ENCODE measurements at places on chromosomes 5 and 9.
A peak's percentile ranks its signal among the peaks of the same experiment; 100 is the strongest.

DNA sequence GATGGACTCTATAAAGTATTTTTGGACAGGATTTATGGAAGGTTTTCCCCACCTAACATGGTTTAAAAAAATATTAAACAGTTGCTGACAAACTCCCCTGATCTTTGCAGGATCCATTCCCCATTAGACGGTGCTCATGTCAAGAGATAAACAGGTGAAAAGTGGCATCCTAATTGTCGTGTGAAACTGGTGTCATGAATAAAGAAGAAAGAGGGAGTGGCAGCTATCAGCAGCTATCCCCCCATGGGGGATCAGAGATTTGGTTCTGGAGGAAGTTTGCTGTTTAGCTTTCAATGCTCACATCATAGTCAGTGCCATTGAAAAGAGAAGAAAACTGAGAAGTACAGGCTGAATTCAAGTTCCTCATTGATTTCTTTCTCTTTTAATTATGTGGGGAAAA lies 329.3 kb upstream of the BRINP1 start:
- no peak for DNase-seq

DNA sequence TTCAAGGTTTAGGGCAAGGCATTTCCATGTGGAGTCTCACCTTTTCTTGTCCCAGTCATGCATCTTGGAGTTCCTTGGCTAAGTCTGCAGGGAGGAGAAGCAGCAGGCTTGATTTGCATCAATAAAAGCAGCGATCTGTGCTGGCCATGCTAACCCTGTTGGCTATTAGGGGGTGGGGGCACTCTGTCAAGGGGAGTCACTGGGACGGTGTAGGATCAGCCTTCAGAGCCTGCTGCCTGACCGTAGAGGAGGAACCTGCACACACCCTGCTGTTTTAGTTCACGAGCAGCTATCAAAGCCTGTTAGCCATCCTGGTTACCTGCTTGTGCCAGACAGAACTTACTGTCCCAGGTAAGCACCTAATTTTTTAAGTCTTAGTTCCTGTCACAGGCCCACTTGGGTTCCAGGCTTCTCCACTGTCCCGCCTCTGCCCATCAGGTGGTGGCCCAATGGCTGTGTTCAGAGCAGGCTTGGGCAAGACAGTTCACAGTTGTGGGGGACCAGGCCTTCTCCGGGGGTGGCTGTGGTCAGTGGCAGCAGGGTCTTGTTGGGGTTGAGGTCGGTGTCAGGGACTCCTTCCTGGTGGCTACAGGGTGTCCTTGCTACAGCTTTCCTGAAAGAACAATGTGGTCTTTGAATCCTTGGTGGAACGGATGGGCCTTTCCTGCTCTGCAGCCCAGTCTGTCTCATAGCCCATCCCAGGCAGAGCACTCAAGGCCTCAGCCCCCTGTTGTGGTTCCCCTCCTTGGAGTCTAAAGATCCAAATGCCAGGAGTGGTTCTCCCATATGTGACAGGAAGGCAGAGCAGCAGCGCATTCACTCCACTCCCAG lies 43.7 kb downstream of the SECISBP2 start:
- DNase-seq, result no peak

- DNase-seq, result no peak
These were observed 5.1 kb upstream of the TESK1 start for GRCh38 chr9:35599763-35600604.

- DNase-seq, result no peak
These were observed at the start of gene ZFP2 for GRCh38 chr5:178895615-178896571. Gene ZFP2, plus strand, starts transcription at chr5:178895913. Its CDS starts 35,401 bp downstream, at chr5:178931314.

GRCh38 chr9:131308452-131308851 lies 18.9 kb downstream of the PLPP7 start:
- no peak for DNase-seq

GRCh38 chr5:166938071-166938470 lies 1353.4 kb upstream of the WWC1 start:
- DNase-seq, result no peak

DNA sequence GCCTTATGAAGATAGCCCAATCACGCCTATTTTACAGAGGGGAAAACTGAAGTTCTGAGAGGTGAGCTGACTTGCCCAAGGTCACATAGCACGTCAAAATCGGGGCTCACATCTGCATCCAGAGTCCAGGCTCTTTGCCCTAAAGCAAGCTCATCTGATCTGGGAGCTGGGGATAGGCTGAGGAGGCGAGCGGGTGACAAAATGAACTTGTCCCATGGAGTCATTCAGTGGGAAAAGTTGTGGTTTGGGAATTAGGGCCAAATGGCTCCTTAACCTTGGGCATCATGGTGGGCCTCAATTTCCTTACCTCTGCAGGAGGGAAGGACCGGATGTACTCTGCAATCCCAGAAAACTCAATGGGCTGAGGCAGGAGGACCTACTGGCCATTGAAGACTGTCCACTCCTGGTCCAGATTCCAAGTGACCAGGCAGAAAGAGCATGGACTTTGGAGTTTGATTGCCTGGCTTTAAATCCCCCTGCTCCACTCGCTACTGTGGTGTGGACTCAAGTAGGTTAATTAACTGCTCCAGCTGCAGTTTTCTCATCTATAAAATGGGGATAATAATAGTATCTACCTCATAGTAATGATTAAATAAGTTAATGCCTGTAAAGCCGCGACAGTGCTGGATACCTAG lies 160.4 kb downstream of the RGS3 start:
- no peak for DNase-seq

GRCh38 chr9:124975131-124975530 lies 34.2 kb upstream of the GOLGA1 start:
- DNase-seq, result no peak

DNA sequence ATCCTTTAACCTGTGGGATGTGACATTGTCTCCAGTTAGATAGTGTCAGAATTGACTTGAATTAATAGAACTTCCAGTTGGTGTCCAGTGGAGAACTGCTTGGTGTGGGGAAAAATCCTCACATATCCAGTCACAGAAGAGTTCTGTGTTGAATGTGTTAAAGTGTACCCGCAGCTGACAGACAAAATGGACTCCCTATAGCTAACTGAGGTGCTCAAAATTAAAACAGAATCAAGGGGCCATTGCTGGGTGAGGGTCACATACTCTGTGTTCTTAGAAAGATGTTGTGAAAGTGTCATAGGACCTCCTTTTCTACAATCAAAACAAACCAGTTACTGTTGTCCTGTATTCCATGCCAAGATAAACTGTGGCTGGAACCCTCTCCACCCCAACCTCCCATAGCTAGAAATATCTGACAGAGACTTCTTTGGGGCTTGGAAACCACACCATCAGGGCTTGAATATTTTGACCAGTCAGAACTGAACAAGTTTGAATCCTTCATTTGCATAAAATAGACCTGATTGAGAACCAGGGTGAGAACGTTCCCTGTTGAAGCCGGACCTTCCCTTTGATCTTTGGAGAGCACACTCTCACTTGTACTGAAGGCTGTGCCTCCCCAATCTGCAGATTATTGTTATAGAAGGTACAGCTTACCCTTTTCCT lies 164.0 kb upstream of the ZNF608 start:
- DNase-seq, result no peak

DNA sequence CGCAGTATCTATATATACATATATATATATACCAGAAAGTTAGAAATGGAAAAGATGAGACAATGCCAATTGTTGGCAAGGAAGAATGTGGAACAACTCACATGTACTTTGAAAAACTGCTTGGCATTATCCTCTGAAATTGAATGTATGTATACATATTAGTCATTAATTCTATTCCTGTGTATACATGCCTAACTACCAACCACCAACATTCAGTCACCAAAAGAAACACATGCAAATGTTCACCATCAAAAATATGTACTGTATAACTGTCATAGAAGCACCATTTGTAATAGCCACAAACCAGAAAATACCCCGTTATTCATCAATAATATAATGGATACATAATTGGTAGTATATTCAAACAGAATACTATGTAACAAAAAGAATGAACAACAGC lies 330.2 kb upstream of the GRAMD2B start:
- no peak for DNase-seq

- no peak for DNase-seq
These were observed 175.3 kb downstream of the GDNF start for GRCh38 chr5:37664551-37664950.

DNA sequence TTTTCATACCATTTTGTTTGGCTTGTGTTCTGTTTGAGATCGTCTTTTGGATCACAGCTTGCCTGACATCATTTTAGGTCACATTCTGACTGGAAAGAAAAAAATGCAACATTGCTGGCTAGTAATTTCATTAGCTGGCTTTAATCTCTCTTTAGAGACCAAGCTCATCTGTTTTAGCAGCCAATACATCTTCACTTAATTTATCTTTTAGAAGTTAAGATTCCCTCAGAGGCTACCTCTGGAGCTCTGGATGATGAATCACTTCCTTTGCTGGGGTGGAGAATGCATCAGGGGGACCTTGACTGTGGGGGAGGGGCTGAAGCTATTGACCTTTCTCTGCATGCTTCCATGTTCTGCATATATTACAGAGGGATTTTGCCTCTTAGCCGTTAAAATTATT lies 181.5 kb upstream of the OTULINL start:
- peak; percentile 60 for DNase-seq

DNA sequence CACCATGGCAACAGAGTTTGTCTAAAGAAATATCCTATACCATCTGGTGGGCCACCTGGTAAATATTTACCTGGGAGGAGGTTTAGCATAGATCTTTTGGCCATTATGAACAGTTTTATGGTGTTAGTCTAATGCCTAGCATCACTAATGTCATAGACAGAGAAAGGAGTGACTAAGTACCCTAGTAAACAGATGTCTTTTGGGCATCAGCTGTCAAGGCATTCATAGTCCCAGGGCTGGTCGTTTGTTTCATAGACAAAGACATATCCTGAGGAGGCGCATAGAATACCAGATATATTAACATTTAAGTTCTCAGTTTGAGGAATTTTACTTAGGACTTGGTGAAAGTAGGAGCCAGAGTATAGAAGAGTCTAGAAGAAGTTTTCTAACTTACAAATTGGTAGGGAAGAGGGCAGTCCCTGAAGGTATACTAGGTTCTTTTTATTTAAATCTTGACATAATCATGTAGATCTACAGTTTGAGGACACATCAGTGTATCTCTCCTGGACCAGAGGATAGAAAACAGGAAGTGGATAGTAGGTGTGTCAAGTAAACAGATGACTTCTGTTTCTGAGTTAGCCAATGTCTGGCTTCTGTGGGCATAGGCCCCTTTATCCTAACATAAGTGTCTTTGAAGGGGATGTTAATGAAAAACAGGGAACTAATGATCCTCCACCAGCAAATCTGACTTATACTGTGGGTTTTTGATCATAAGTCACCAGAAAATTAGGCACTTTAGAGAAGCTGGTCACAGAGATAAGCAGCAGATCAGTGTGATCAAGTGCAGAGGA lies 105.0 kb upstream of the PRSS3 start:
- no peak for DNase-seq

- no peak for DNase-seq
These were observed 250.9 kb downstream of the ADGRV1 start for GRCh38 chr5:90809311-90810056.

GRCh38 chr9:110939047-110939446 lies 99.2 kb downstream of the LPAR1 start:
- DNase-seq, result no peak

GRCh38 chr5:150121448-150122157 lies 34.0 kb downstream of the PDGFRB start:
- DNase-seq, result no peak

DNA sequence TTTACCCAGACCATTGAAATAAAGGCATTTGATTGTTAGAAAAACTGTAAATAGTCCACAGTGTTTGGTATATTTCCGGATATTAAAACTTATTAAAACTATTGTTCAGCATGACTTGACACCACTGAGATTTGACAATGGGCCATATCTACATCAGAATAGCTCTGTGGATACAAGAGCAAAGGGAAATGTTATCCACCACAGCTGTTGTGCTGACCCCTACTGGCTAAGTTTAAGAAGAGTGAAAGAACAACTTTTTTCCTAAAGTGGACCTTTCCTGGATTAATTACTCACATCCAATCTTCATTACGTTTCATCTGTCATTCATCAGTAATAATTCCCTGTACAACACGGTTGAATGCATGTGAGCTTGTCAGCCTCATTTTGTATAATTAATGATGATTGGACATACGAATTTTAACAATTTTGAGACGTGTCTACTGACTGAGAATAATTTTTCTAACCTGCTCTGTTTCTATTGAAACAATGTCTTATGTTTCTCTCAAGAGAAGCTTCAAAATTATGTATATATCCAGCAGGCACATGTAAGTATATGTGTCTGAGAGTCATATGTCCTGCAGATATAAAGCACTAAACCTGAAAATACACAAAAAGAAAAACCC lies 1952.6 kb downstream of the MAT2B start:
- DNase-seq, result no peak

DNA sequence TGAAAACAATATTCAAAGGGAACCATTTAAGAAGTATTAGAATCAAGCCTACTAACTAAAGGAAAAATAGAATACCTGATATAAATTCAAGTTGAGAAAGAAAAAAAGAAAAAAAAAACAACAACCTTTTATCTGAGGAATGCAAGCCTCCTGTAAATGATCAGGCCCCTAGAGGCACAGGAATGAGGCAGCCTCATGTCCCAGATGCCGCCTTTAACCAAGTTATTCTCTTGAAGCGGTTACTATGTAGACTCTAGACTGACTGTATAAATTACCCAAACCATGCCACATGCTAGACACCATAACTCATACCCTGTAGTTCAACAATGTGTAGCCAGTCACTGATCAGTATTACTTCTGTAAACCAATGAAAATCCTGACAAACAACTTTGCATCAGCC lies 929.6 kb downstream of the TAF11L14 start:
- DNase-seq, result no peak

DNA sequence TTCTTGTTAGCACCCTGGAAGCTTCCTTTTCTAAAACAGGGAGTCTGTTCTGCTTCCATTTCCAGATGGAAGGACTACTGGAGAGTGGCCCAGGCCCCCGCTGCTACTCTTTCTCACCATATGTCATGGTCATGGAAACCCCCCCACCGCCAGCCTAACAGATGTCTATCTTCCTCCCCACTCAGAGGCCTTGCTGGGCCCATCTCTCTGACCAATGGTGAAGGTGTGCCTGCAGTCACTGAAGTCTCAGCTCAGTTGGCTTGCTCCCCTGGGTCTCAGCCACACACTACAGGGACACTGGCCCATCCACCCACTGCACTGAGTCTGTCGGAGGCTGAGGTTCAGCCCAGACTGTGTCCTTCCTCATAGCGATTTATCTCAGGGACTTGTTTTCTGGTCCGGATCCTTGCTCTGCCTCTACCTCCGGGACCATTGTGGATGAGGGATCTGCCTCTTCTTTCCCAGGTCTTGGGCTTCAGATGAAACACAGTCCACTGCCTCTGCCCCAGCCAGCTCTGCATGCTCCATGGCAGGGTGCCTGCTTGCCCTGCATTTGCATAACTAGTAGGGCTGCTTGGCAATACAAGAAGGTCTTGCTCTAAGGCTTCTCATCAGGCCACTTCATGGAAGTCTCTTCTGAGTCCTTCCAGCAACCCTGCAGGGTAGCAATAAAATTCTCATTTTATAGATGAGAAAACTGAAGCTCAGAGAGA lies 30.8 kb downstream of the GALNT12 start:
- DNase-seq, result no peak

- DNase-seq, result no peak
These were observed 190.2 kb downstream of the CACNA1B start for GRCh38 chr9:138067613-138068367.
